ENCODE measurements at places on chromosomes 2 and 18.

GRCh38 chr18:8960740-8961657, 141.5 kb upstream of the NDUFV2 start:
- peak; percentile 74 for DNase-seq

DNA sequence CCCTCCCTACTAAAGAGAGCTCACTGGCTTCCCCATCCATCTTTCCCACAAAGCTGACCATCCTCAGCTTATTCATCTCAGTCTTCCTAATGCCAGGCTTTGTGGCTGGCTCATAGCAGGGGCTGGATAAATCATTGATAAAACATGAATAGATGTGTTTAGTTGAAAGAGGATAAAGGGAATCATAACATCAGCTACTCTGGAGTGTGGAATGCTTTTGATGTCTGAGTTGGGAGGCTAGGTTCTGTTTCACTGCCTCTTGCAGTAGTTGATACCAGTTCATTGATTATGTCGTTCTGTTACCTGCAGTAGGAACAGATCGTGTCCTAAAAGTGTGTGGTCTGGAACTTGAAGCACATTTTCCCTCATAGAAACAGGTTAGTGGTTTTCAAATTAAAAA, 66.3 kb upstream of the HK2 start:
- DNase-seq = no peak

DNA sequence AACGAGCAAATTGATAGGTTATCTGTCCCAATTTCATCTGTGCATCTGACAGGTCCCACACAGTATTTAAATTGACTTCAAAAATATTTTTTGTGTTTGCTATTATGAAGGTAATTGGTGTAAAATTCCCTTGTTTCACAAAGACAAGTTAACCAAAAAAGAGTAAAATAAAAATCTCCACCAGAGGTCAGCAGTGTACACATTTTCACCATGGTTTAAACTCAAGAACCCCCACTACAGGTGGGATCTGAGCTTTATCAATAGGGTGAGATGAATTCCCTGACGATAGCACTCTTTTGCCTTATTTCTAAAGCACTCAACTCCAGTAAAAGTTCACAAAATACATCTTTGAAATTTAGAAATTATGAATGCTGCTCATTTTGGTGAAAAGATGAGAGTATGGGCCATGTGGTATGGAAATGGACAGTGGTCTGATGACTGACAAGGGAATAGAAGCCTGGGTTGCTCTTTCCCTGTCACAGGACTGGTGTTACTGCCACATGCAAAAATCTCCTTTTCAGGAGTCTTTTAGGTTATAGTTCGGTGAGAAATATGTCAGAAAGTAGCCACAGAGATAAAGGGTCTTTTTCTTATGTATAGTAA, 68.0 kb downstream of the SERPINB8 start:
- DNase-seq = peak; percentile 52

- no peak for DNase-seq
These were observed 12.2 kb upstream of the DTNA start for GRCh38 chr18:34697891-34698290.

DNA sequence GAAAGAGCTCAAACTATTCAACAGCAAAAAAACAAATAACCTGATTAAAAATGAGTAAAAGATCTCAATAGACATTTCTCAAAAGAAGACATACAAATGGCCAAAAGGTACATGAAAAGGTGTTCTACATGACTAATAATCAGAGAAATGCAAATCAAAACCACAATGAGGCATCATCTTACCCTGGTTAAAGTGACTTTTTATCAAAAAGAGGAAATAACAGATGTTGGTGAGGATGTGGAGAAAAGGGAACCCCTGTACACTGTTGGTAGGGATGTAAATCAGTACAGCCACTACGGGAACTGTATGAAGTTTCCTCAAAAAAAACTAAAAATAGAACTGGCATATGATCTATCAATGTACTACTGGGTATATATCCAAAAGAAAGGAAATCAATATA, 39.8 kb upstream of the TMEM163 start:
- no peak for DNase-seq

GRCh38 chr2:147860009-147860408, 15.2 kb downstream of the ACVR2A start:
- no peak for DNase-seq

- no peak for DNase-seq
These were observed 36.9 kb upstream of the VWA3B start for GRCh38 chr2:98050070-98050469.

GRCh38 chr2:227404585-227405271, 17.0 kb upstream of the SCYGR1 start:
- no peak for DNase-seq

- no peak for DNase-seq
These were observed 15.4 kb upstream of the ACYP2 start for GRCh38 chr2:54099829-54100585.

- peak; percentile 21 for DNase-seq
These were observed 15.9 kb downstream of the GTF3C3 start for GRCh38 chr2:196783431-196784094.

- DNase-seq = peak; percentile 57
These were observed 25.9 kb downstream of the COLEC11 start for GRCh38 chr2:3620834-3621233.

- DNase-seq = no peak
These were observed 269.3 kb downstream of the GLI2 start for GRCh38 chr2:121004950-121005349.

GRCh38 chr18:26458526-26459232, 89.7 kb downstream of the KCTD1 start:
- DNase-seq = no peak

DNA sequence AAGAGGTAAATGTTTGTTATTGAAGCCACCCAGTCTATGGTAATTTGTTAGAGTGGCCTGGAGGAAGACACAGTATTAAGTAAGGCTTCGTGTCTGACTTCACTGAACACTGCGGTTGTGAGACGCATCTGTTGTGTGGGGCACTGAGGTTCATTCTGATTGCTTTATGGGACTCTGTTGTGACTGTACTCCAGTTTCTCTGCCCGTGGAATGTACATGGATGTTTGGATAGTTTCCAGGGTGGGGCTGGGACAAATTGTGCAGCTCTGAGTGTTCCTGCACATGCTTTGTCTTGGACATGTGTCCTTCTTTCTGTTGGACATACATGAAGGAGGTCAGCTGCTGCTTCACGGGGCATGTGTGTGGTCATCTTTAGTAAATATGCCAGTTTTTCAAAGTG, 58.6 kb downstream of the ODC1 start:
- peak; percentile 48 for DNase-seq

- DNase-seq = peak; percentile 58
These were observed 26.5 kb upstream of the MCFD2 start for GRCh38 chr2:46942143-46942526.

- DNase-seq = peak; percentile 79
These were observed 171.6 kb upstream of the PIEZO2 start for GRCh38 chr18:11320986-11321385.

DNA sequence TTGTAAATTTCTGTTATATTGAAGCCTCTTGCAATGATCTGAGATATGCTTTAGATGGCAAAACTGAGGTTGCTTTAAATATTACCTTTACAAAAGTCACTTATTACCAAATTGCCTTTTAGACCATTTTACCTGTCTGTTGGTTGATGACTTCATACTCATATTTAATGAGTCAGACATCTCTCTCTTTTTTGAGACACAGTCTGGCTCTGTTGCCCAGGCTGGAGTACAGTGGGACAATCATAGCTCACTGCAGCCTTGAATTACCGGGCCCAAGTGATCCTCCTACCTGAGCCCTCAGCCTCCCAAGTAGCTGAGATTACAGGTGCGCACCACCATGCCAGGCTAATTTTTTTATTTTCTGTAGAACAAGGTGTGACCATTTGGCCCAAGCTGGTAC, 11.5 kb upstream of the PPP4R3B start:
- DNase-seq = no peak

- no peak for DNase-seq
These were observed 50.4 kb downstream of the AP1S3 start for GRCh38 chr2:223786943-223787342.

- no peak for DNase-seq
These were observed 75.8 kb upstream of the GPC1 start for GRCh38 chr2:240359695-240360094.

DNA sequence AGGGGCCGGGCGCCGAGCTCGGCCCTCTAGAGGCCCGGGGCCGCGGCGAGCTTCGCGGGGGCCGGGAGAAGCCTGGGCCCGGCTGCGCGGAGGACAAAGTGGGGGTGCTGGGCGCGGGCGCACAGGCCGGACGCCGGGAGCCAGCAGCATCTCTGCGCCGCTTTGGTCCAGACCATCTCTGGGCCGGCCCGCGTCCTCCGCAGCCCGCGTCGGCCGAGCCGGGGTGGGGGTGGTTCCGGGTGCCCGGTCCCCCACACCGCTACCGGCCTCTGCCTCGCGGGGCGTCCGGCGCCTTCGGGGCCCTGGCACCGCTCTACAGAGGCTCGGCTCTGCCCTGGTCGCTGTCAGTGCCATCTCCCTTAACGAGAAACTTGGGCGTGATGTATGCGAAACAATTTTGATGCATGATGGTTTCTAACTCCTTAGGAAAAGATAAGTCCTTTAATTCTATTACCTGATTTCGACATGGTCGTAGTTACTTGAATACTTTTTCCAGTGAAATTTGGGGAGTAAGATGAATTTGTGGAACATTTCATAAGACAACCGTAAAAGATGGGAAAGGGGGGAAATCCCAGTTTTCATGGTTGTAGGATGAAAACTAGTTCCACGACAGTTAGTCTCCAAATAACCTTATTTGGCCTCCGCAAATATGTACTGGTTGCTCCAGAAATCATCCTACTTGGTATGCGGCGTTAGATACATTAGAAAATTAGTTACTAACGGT, 562 bp downstream of the TWSG1 start:
- peak; percentile 83 for DNase-seq

DNA sequence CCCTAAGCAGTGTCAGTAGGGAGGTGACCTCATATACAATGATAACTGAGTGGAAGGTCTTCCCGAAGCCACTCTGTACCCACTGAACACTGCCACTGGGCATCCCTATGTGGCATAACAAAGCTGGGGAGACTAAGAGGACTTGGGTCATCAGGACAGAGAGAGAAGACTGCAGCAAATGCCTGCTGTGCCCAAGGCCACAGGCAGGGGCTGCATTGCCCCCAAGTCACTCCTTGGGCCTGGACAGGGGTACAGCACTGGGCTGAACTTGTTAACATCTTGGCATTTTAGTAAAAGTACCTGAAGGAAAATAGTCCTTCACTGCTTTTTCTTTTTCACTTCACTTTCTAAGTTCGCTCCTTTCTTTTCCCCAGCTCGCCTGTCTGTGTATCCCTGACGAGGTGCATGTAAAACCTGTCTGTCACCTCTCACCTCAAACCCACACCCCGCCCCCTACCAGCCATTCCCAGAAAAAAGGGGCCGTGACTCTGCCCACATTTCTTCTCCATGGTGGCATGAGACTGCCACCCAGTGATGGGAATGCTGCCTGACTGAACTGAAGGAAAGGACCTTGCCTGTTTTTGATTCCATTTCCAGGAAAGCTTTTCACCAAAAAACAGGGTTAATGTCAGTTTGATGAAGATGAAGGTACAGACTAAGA, 62.9 kb downstream of the MTHFD2 start:
- peak; percentile 72 for DNase-seq

GRCh38 chr2:37797081-37797480, 125.6 kb upstream of the CDC42EP3 start:
- DNase-seq = no peak

- DNase-seq = peak; percentile 71
These were observed 104.9 kb downstream of the CDC42EP3 start for GRCh38 chr2:37566517-37566981.

DNA sequence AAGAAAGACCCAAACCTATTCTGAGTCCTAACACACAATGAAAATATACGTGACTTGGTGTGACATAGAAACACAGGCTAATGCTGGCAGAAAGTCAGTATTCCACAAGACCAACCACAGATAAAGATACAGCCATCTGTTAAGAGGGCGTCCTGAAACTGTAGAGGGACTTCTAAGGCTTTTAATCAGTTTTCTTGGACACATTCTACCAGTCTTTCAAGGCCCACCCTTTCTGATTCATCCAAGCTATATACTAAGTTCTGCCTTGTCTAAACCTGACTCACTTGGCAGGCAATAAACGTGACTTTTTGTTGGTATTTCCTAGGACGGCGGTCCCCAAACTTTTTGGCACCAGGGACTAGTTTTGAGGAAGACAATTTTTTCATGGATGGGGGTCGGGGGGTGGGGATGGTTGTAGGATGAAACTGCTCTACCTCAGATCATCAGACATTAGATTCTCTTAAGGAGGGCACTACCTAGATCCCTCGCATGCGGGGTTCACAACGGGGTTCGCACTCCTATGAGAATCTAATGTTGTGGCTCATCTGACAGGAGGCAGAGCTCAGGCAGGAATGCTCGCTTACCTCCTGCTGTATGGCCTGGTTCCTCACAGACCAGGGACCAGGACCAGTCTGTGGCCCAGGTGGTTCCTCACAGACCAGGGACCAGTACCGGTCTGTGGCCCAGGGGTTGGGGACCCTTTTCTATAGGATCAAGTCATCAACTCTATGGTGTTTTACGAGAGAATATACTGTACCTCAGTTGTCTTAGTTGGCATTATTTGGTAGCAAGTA, 61.4 kb downstream of the SP3 start:
- no peak for DNase-seq

DNA sequence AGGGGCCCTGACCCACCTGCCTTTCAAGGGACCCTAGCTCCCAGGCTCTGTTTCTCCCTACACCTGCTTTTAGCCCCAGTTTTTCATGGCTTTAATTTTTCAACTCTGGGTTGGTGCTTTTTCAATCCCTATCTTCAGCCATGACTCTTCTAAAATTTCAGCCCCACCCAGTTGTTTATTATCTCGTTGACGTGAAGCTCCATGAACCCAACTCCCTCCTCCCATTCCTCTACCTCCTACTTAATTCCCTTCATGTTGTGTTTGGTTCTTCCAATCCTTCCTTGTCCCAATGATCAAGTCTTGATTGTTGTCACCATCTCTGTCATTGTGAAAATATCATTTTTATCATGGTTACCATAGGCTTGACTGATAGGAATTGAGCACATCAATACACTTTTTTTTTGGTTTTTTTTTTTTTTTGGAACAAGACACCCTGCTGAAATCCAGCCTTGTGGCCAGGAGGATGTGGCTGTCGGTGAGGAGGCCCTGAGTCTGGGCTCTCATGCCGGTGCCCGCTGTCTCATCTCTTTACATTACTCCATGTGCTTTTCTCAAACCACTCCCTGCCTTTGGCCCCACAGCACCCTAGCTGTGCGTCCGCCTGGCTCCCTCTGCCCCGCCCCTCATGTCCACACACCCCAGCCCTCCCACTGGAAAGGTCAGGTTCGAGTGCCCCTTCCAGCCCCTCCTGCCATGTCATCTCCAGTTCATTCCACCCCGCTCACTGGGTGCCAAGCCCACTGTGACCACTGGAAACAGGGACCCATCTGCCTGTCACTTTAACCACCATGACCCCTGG, 39.3 kb downstream of the NAPG start:
- no peak for DNase-seq

GRCh38 chr2:216348756-216349308, 23.5 kb downstream of the MARCHF4 start:
- DNase-seq = no peak

DNA sequence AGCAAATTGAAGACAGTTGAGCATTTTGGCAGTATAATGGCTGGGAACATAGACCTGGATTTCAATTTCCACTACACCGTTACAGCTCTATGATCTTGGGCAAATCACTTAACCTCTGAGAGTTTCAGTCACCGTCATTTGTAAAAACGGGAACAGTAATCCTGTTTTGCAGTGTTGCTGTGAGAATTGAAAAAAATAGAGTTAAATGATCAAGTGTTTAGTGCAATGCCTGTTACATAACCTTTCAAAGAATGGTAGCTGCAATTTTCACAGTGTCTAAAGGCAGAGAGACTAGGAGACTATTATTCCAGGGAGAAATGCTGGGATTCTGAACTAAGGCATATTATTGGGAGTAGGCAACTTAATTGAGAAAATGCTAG, 2.0 kb downstream of the AGPS start:
- no peak for DNase-seq
